Stimulated activated CD4-positive, alpha-beta T cell treated with anti-CD3 and anti-CD28 coated beads, Interleukin-1b, Interleukin-23, amount 100 ng/mL, for 1 hour (primary cell): ENCODE measurements at places on chromosomes 7 and 10.

DNA sequence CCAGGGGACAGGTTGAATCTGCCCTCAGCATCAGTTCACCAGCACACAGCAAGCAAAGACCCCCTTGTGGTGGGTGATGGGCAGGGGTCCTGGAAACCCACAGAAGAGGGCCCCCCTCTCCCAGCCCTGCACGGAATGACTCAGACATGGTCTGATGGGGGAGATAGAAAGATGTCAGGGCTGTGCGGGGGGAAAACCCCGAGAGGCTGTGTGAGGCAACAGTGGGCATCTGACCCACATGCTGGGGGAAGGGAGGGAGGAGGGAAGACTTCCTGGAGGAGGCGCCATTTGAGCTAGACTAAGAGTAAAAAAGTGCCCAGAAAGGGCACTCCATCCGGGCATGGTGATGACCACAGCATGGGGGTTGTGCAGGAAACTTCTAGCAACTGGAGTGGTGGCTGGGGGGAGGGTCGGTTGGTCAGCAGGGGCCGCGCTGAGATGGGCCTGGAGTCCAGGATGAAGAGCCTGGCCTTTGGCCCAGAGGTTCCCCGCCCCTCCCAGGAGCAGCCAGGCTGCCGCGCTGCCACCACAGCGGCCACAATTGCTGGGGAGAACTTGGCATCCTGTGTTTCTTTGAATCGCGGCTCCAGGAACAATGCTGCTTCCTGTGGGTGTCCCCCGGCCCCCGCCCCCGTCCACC lies 2.5 kb downstream of the LFNG start:
- no peak for DNase-seq

DNA sequence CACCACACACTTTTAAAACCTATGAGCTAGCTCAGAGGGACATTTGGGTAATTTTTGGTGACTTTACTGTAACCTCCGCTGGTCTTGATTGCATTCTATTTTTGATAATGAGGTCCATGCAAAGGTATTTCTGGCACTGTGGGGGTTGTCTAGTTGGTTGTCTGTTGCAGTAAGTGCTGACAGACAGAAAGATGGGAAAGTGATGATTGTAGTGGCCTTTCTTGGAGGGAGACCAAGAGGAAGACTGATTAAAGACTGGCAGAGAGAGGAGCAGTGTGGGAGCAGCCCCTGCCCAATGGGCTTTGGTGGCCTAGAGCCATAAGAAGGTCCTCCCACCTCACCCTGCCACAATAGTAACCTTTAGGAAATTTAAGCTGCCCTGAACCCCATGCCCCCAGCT lies 173.4 kb upstream of the CTBP2 start:
- no peak for DNase-seq

GRCh38 chr7:5549096-5549763 lies 125.6 kb upstream of the TNRC18 start:
- no peak for DNase-seq

- no peak for DNase-seq
Observed at GRCh38 chr7:43671521-43671920, 57.8 kb downstream of the COA1 start.

GRCh38 chr10:79130846-79131245 lies 62.1 kb downstream of the ZMIZ1 start:
- no peak for DNase-seq

GRCh38 chr10:73586583-73586984 lies 4.6 kb downstream of the USP54 start:
- no peak for DNase-seq

- DNase-seq = no peak
Observed at GRCh38 chr7:41874201-41874785, 171.4 kb upstream of the INHBA start.

DNA sequence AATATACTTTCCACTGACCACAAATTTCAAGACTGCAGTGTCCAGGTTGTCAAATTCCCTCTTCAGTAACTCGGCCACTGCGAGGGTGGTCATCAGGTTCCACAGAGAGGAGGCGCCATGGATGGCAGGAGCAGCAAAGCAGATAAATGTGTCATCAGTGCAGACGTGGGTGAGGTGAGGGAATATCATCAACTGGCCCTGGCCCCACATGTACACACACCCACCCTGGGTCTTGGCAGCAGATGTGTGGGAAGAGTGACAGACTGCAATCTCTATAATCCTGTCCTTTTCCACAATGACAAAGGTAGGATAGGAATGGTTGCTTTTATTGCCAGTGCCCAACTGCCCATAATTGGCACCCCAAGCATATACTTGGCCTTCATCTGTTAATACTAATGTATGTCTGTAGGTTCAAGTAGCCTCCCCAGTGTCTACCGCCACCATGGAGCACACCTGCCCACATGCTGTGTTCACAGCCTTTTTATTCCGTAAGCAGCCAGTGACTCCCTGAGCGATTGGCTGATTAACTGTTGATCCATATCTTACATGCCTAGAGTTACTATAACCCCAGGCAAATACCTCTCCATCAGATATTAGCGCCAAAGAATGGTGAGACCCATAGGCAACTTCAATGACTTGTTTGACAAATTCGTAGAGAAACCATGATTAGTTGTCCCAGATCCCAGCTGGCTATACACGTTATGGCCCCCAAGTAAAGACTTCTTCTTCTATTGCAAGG lies 16.3 kb upstream of the LIPM start:
- DNase-seq = no peak

GRCh38 chr10:21217107-21217506 lies 308.4 kb downstream of the SKIDA1 start:
- no peak for DNase-seq

- no peak for DNase-seq
Observed at GRCh38 chr7:88759230-88760135, at the start of gene ZNF804B. ZNF804B (plus strand) TSS chr7:88759700; CDS start chr7:88759977, 277 bp downstream.

- DNase-seq = no peak
Observed at GRCh38 chr7:93723424-93724124, 149.1 kb upstream of the CALCR start.

- no peak for DNase-seq
Observed at GRCh38 chr10:103969436-103969835, 2.5 kb downstream of the SLK start.

- DNase-seq = no peak
Observed at GRCh38 chr7:99090771-99091542, 53.0 kb downstream of the SMURF1 start.

DNA sequence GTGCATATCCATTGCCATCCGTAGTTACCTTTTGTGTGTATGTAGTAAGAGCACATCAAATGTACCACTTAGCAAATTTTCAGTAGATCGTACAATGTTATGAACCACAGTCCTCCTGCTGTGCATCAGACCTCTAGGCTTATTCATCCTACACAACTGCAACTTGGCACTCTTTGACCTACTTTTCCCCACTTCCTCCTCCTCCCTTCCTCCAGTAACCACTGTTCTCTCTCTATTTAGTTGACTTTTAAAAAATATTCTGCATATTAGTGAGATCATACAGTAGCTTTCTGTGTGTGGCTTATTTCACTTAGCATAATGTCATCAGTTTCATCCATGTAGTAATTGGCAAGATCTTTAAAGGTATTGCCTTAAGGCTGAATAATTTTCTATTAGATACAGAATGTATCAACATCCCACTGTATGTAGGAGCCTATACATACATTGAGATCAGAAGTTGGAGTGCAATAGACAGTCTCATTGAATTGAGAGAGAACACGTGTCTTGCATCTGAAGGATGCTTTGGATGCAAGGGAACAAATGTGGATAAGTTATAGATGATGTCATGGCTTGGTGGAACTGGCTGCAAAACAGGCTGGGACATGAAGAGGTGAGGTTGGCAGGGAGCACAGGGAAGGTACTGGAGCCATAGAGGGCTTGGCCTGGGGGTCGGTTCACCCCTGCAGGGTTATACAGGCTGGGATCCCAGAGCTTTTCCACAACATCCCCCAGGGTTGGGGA lies 83.0 kb upstream of the FAM180A start:
- DNase-seq = no peak

GRCh38 chr7:29989257-29989995 lies at the start of gene SCRN1:
SCRN1 (minus strand) TSS chr7:29989801; CDS start chr7:29969067, 20,734 bp downstream.
- no peak for DNase-seq

GRCh38 chr10:69703766-69704630 lies 74.0 kb downstream of the FAM241B start:
- DNase-seq = no peak

DNA sequence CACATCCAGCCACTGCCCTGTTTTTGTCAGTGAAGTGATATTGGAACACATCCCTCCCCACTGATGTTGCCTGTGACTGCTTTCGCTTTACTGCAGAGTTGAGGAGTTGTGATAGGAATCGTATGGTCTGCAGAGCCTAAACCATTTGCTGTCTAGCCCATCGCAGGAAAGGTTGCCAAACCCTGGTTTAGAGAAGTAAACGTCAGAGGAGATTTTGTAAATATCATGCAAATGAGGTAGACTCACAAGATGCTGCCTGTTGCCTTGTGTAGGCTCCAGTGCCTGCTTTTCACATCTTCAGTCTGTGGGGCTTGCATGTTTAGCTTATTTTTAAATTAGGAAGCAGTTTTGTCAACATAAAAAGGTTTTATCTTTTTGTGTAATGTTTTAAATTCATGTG lies 107.1 kb downstream of the TRRAP start:
- DNase-seq = no peak

DNA sequence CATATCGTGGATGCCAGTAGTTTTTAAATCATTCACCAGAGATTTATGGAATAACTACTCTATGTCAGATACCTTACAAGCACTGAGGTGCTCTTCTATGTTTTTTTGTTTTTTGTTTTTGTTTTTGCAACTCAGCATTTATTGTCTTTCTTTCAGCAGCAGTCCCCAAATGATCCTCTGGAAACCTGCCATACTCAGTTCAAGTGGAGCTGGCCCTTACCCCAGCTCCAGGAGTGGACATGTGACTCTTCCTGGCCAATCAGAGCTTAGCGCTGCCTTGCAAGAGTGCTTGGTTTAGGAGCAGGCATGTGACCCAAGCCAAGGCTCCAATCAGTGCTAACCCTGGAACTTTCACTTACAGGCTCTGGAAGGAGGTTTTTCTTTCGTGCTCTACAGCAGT lies 356.6 kb upstream of the ZMIZ1 start:
- no peak for DNase-seq

DNA sequence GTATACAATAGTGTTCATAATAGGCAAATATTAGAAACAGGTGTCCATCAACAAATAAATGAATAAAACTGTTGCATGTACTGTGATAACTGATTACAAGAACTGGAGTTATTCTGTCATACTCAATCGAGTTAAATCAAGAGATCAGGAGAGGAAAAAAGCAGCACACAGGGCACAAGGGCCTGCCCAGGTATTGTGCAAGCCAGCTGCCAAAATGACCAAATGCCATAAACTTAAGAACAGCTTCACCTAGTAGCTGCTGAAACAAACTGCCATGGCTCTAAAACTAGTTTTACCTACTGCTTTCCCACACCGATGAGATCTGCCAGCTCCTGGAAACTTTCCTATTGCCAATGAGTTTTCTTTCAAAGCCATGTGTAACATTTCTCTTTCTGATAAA lies 12.2 kb downstream of the GSAP start:
- DNase-seq = no peak

DNA sequence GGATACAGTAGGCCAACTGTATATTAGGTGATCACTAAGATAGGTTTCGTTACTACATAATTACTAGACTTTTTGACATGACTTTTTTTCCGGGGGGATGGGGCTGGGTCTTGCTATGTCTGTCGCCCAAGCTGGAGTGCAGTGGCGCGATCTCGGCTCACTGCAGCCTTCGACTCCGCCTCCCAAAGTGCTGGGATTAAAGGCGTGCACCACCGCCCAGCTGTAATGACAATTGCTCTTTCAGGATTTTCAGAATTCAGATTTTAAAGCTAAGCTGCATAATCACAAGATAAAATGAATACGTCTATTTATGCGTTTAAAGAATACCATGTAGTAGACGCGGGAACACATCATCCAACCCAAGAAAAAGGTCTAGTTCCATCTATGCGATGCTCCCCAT lies 982 bp downstream of the IDI1 start:
- no peak for DNase-seq

DNA sequence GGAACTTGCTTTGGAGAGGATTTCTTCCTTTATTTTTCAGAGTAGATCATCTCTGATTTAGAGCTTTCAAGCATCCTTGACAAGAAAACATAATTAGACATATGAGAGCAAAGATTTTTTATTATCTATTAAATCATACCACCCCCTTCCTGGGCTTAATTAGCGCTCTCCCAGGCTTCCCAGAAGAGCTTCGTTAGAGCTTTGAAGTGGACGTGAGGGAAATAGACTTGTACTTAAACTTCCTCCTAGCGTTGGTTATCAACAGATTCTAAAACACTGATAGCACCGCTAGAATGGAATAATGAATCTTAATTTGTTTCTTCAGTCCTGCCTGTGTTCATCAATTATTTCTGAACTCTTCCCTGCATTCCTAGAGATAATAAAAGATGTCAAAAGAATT lies 173.9 kb upstream of the STK17A start:
- no peak for DNase-seq

- no peak for DNase-seq
Observed at GRCh38 chr7:125193263-125193662, 263.6 kb upstream of the POT1 start.

DNA sequence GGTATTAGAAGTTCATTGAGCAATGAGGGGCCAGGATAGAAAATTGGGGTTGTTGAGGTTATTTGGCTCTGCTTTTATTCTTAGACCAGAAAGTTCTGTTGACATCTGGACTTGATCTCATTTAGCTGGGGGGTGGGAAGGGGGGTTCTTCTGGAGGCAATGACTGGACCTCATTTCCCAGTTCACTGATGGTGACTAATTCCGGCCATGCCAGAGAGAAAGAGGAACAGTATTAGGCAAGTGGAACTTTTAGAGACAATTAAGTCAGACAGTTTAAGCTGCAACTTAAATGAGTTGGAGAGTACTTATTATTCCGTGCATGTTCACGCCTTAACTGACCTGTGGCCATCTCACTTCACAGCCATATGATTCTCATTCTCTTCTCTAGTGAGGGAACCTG lies 512.5 kb downstream of the REEP3 start:
- no peak for DNase-seq

DNA sequence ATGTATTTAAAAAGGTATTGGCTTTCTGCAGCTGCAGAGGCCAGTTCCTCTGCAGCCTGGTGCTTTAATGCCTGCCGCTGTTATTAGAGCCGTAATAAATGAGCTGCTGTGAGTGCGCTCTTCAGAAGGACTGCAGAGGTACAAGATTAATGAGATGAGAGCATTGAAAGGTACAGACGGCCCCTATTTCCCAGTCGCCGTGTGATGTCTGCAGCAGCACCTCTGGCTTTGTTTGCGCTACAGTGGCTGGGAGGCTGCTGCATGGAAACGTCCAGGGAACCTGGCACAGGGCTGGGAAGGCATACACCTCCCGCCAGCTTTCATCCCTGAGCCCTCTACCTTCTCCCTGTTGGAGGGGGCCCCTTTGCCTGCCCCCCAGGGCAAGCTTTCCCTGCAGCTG lies 383.8 kb upstream of the ZMIZ1 start:
- no peak for DNase-seq
